Hepatocyte (in vitro differentiated cells): ENCODE measurements at places on chromosomes 3 and 15.

DNA sequence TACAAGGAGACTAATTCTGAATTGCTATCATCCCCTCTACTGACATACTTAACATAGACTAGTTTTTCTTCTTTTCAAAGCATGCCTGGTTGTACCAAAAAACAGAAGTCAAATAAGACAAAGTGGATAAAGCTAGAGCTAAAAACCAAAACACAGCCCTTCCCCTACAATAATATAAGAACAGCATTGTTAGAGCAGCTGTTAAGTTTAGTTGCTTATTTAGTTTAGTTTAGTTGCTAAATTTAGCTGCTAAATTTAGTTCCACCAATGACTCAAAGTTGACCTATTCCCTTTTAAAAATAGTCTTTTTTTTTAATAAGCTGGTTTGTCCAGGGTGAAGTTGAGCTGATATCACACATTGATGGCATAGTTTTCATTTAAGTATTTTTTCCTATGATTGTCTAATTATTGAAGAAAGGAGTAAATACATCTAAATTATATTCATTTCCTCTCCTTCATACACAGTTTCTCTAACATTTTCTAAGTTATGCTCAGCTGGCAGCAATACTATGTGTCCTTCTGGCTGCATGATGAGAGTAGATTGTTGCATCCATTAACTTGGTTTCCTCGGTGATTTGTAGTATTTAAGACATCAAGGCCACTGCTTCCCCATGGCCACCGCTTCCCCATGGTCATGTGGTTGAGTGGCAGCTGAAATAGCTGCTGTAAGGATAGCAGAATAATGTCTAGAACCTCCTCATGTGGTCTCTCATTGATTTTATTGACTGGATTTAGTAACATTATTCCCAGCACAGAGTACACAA, 718.6 kb upstream of the NECTIN3 start:
- H3K36me3 ChIP-seq = no peaks in the 10 kb centered on the region
- no peak overlapping the region for H3K4me3 ChIP-seq
- no peak overlapping the region for H3K27ac ChIP-seq
- no peaks in the 10 kb centered on the region for H3K27me3 ChIP-seq
- no peak for DNase-seq

GRCh38 chr3:59878038-59878427, 828.2 kb upstream of the CFAP20DC start:
- no peak overlapping the region for H3K27ac ChIP-seq
- H3K4me3 ChIP-seq = no peak overlapping the region
- H3K36me3 ChIP-seq = no peaks in the 10 kb centered on the region
- no peaks in the 10 kb centered on the region for H3K27me3 ChIP-seq
- no peaks in the 10 kb centered on the region for H3K4me1 ChIP-seq
- no peak for DNase-seq

DNA sequence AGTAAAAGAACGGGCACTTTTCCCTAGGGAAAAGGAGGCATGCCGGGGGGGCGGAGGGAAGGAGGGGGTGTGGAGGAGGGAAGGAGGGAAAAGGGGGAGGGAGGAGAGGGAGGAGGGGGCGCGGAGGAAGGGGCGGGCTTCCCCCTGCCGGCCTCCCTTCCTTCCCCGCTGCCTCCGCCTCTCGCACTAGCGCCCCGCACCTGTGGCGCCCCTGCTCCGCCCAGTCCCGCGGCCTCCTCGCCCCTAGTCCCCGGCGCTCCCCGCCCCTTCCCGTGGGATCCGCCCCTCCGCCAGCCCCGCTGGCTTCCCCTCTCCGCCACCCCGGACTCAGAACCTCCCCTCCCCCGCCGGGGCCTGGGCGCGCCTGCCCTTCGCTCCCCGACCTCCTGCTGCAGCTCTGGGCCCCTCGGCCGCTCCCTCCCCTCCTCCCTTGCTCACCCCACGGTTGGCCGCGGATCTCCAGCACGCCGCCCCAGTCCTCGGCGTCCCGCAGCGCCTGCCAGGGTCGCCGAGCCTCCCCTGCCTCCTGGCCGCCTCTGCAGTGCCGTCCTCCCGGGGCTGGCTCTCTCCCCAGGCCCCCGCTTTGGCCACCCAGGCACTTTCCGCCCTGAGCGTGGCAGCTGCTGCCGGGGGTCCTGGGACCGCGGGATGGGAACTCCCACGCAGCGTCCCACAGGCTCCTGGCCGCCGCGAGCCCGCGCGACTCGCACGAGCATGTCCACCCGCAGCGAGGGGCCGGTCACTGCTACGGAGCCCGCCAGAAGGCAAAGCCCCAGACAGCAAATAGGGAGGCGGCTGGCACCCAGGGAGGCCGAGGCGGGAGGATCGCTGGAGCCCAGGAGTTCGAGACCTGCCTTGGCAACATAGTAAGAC, 147.4 kb downstream of the TJP1 start:
- H3K4me3 ChIP-seq = peak overlapping the region; percentile 59
- peak; percentile 92 for DNase-seq
- no peaks in the 10 kb centered on the region for H3K36me3 ChIP-seq
- peak overlapping the region; percentile 85 for H3K27ac ChIP-seq
- peaks cover 12% of the 10 kb centered on the region for H3K4me1 ChIP-seq
- no peaks in the 10 kb centered on the region for H3K27me3 ChIP-seq

GRCh38 chr15:62104401-62104800, 37.6 kb downstream of the C2CD4A start:
- no peak overlapping the region for H3K27ac ChIP-seq
- H3K4me3 ChIP-seq = no peak overlapping the region
- no peaks in the 10 kb centered on the region for H3K27me3 ChIP-seq
- no peaks in the 10 kb centered on the region for H3K36me3 ChIP-seq
- H3K4me1 ChIP-seq = peaks cover 4% of the 10 kb centered on the region

- H3K36me3 ChIP-seq = no peaks in the 10 kb centered on the region
- no peak for DNase-seq
- peak overlapping the region; percentile 12 for H3K27ac ChIP-seq
- peaks cover 4% of the 10 kb centered on the region for H3K4me1 ChIP-seq
- no peak overlapping the region for H3K4me3 ChIP-seq
- no peaks in the 10 kb centered on the region for H3K27me3 ChIP-seq
Measured at GRCh38 chr15:67997996-67998395, 56.1 kb upstream of the PIAS1 start.

DNA sequence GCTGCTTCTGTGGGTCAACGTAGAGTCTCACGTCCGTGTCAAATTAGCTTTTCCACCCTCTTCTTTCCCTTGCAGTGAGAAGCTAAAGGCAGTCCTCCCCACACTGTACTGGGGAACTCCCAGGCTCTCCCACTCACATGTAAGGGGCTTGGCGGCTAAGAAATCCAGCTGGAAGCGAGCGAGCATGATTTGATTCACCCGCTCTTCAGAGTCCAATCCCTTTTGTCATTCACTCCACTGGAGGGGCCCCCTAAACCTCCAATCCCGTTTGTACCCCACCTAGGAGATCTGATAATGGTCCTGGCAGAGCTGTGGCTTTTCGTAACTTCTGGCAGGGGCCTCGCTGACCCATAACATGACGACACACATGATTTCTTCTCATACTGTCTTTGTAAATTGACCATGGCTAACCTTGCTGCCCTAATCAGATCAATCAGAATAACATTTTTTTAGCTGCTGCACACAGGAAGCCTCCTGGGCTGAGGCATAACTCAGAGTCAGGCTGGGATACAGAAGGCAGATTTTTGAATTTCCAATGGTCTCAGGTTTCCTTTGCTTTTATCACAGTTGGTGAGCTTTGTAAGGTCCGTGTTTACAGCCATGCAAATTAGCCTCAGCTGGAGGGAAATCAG, 235.2 kb downstream of the GREM1 start:
- no peak overlapping the region for H3K27ac ChIP-seq
- H3K4me3 ChIP-seq = no peak overlapping the region
- no peaks in the 10 kb centered on the region for H3K36me3 ChIP-seq
- H3K4me1 ChIP-seq = no peaks in the 10 kb centered on the region

DNA sequence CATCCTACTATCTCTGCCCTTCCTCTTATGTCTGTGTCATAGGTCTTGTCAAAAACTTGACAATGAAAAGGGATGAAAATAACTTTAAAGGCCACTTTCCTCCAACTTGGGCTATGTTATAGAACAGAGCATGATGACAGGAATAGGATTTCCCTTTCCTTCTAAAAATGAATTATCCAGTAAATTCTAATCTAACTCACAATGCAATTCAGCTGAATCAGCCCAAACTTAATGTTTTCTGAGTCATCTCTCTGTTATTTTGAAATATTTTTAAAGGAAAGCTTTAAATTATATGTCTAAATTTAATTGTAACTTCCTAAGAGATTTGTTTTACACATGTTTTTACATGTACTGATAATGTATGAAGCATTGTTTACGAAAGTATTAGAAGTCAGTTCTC, 258.5 kb downstream of the BBX start:
- no peak overlapping the region for H3K4me3 ChIP-seq
- no peaks in the 10 kb centered on the region for H3K36me3 ChIP-seq
- no peak overlapping the region for H3K27ac ChIP-seq
- no peaks in the 10 kb centered on the region for H3K27me3 ChIP-seq

GRCh38 chr3:72270072-72270681, 485.2 kb upstream of the PROK2 start:
- no peaks in the 10 kb centered on the region for H3K27me3 ChIP-seq
- peaks cover 31% of the 10 kb centered on the region for H3K4me1 ChIP-seq
- peak; percentile 90 for DNase-seq

DNA sequence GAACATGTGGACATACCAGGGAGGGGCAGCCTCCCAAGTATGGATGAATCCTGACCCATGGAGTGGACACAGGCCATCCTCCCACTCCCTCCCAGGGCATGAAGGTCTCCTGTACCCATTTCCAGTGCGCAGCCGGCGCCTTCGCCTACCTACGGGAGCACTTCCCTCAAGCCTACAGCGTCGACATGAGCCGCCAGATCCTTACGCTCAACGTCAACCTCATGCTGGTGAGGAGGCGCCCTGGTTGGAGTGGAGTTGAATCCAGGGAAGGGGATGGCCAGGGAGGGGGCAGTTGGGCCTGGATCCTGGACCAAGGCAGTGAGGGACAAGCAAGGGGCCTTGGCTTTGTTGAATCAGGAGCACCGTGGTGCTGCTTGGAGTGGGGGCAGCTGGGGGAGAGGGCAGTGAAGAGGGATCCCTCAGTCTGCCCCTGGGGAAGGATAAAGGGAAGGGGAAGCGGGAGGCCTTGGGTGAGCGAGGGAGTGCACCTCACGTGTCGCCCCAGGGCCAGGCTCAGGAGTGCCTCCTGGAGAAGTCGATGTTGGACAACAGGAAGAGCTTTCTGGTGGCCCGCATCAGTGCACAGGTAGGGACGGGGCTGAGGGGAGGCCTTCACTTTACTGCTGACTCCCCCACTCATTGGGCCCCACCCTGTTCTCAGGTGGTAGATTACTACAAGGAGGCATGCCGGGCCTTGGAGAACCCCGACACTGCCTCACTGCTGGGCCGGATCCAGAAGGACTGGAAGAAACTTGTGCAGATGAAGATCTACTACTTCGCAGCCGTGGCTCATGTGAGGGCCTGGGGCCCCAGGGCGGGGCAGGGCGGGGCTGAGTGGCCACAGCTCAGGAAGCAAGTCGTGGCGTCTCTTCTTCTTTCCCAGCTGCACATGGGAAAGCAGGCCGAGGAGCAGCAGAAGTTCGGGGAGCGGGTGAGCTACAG, 25.3 kb downstream of the PTPN23 start:
- H3K27me3 ChIP-seq = no peaks in the 10 kb centered on the region
- no peak overlapping the region for H3K27ac ChIP-seq
- DNase-seq = no peak
- H3K4me3 ChIP-seq = no peak overlapping the region
- no peaks in the 10 kb centered on the region for H3K36me3 ChIP-seq

GRCh38 chr3:177263615-177264368, 66.5 kb upstream of the TBL1XR1 start:
- H3K27me3 ChIP-seq = no peaks in the 10 kb centered on the region
- no peak for DNase-seq
- H3K4me3 ChIP-seq = no peak overlapping the region
- H3K36me3 ChIP-seq = no peaks in the 10 kb centered on the region
- peaks cover 12% of the 10 kb centered on the region for H3K4me1 ChIP-seq

- no peaks in the 10 kb centered on the region for H3K27me3 ChIP-seq
- H3K27ac ChIP-seq = no peak overlapping the region
- no peak for DNase-seq
- H3K4me3 ChIP-seq = no peak overlapping the region
Measured at GRCh38 chr15:52329987-52330386, 34.4 kb upstream of the MYO5C start.

DNA sequence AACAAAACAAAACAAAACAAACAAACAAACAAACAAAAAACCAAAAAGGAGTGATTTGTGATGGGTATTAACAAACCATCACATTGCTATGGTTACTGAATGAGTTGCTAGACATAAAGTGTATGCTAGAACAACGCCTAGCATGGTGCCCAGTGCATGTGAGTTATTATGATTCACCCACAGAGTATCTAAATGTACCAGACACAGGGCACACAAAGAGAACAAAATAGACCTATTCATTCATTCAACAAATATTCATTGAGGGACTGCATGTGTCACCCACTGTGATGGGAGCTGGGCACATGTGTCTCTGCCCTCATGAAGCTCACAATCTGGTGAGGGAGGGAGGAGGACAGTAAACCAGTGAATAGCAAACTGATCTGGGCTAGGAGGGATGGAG, 11.6 kb upstream of the ACAN start:
- no peak overlapping the region for H3K4me3 ChIP-seq
- no peak overlapping the region for H3K27ac ChIP-seq
- no peaks in the 10 kb centered on the region for H3K36me3 ChIP-seq
- H3K27me3 ChIP-seq = peaks cover 20% of the 10 kb centered on the region

DNA sequence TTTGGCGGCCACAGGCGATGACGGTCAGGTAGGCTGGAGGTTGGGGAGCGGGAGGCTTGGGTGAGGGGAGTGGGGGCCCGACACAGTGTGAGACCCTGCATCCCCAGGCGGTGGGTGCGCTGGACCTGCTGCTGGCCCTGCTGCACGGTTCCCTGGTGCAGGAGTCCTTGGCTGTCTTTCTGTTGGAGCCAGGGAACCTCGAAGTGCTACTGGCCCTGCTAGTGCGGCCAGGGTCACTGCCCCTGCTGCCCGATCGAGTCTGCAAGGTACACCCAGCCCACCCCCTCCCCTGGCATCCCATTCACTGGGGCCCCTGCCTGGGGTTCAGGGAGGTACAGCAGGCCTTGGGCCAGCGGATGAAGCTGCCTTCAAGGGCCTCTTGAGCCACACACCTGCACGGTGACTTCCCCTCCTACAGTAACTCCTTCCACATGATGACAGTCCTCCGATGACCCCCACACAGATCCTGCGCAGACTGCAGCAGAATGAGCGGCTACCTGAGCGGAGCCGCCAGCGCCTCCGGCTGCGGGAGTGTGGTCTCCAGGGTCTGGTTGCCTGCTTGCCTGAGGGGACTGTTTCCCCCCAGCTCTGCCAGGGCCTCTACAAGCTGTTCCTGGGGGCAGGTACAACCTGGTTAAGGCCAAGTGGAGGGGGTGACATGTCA, 19.5 kb downstream of the NBEAL2 start:
- DNase-seq = no peak
- H3K4me1 ChIP-seq = peaks cover 10% of the 10 kb centered on the region
- H3K27ac ChIP-seq = no peak overlapping the region
- H3K36me3 ChIP-seq = no peaks in the 10 kb centered on the region
- no peak overlapping the region for H3K4me3 ChIP-seq

- DNase-seq = no peak
- no peaks in the 10 kb centered on the region for H3K27me3 ChIP-seq
- no peaks in the 10 kb centered on the region for H3K36me3 ChIP-seq
- H3K27ac ChIP-seq = peak overlapping the region; percentile 22
Measured at GRCh38 chr3:189771842-189772450, 140.8 kb downstream of the TP63 start.
